ENCODE measurements at places on chromosomes 7 and 10.
A peak's percentile ranks its signal among the peaks of the same experiment; 100 is the strongest.

GRCh38 chr7:152344253-152344652 lies 91.5 kb downstream of the KMT2C start:
- H3K27me3 ChIP-seq = no peaks in the 10 kb centered on the region
- H3K36me3 ChIP-seq = no peaks in the 10 kb centered on the region
- H3K27ac ChIP-seq = no peak overlapping the region
- peaks cover 37% of the 10 kb centered on the region for H3K4me1 ChIP-seq

DNA sequence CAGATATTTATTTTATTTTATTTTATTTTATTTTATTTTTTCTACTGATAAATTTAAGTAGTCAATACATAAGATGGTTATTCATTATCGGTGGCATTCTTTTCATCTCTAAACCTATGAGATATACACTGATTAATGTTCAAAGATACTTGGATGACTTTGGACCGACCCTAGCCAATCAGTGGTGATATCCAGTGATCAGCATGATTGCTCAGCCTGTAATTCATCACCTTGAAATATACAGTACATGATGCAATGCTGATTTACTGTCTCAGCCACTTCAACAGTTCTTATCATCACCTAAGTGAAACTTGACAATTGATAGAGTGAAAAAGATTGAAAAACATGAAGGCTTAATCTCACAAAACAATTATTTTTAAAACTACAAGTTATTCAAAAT lies 1651.0 kb downstream of the REEP3 start:
- H3K4me1 ChIP-seq = no peaks in the 10 kb centered on the region
- H3K4me3 ChIP-seq = no peak overlapping the region
- no peaks in the 10 kb centered on the region for H3K27me3 ChIP-seq

GRCh38 chr7:77687747-77688144 lies 8.5 kb upstream of the RSBN1L start:
- no peaks in the 10 kb centered on the region for H3K36me3 ChIP-seq
- H3K27me3 ChIP-seq = no peaks in the 10 kb centered on the region
- H3K4me1 ChIP-seq = peaks cover 13% of the 10 kb centered on the region

DNA sequence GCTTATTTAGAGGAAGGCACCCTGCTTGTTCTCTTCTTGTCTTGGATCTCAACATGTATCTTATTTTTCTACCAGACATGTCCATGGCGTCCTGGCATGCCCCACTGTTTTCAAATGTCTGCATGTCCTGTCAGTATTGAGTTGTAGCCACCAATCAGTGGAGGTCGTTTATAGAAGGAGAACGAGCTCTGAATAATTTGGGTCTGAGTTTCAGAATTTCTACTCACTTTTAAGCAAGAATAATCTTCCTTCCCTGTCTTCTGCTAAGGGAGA lies 2.9 kb upstream of the HOXA13 start:
- H3K36me3 ChIP-seq = no peaks in the 10 kb centered on the region
- H3K27ac ChIP-seq = no peak overlapping the region
- no peak overlapping the region for H3K4me3 ChIP-seq
- peaks cover 63% of the 10 kb centered on the region for H3K27me3 ChIP-seq
- no peak for DNase-seq
- peaks cover 16% of the 10 kb centered on the region for H3K4me1 ChIP-seq

DNA sequence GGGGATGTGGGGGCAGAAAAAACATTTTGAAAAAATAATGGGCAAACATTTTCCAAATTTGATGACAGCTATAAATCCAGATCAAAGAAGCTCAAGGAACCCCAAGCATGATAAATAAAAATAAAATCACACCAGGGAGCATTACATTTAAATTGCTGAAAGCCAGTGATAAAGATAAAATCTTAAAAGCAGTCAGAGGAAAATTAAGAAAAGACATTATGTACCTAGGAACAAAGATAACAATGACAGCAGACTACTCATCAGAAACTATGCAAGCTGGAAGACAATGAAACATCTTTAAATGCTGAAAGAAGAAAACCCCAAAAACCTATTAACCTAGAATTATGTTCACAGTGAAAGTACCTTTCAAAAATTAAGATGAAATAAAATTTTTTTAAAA lies 23.3 kb downstream of the NEUROG3 start:
- H3K36me3 ChIP-seq = no peaks in the 10 kb centered on the region
- no peak for DNase-seq
- no peaks in the 10 kb centered on the region for H3K4me1 ChIP-seq

DNA sequence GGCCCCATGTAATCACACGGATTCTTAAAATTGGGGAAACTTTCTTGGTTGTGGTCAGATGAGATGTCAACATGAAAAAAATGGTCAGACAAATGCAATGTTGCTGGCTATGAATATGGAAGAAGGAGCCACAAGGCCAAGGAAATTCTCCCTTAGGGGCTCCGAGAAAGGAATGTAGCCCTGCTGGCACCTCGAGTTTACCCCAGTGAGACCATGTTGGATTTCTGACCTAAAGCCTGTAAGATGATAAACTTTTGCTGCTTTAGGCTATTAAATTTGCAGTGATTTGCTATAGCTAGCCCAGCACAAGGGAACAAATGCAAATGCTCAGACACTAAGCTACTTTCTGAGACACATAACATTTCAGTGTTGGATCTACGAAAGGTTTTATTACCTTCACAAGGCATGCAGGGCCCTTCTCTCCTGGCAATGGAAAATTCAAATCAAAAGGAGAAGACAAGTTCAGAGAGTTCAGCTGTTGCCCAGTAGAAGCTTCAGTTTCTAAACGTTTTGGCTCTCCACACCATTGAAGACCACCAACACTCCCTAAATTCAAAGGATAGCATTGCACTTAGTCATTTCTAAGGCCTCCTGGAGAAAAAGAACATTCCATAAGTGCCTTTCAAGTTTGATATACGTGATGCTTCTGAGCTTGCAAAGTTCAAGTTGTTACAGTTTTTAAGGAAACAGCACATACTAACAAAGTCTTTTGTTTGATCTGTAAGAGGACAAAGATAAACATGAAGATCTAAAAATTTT lies 23.4 kb downstream of the MCMBP start:
- H3K27me3 ChIP-seq = no peaks in the 10 kb centered on the region
- no peak overlapping the region for H3K4me3 ChIP-seq
- DNase-seq = no peak
- H3K36me3 ChIP-seq = no peaks in the 10 kb centered on the region
- no peak overlapping the region for H3K27ac ChIP-seq
- H3K4me1 ChIP-seq = peaks cover 6% of the 10 kb centered on the region

DNA sequence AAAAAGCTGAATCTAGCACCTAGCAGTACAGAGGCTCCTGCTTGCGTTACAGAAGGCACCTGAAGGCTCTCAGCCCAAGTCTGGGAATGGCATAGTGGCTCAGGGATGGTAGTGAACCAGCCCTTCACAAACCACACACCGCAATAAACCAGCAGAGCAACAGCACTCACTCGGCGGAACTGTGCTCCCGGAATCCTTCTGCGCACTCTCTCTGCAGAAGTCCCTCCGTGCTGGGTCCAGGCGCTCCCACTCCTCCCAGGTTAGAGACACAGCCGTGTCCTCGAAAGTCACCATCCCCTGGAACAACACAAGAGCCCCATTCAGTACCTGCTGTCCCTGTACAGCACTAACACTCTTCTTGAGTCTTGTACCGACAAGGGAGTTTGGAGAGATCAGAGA lies 1.5 kb downstream of the ZNF394 start:
- peaks cover 43% of the 10 kb centered on the region for H3K36me3 ChIP-seq
- H3K4me3 ChIP-seq = peak overlapping the region; percentile 77
- H3K27ac ChIP-seq = peak overlapping the region; percentile 90
- no peak for DNase-seq
- H3K4me1 ChIP-seq = peaks cover 32% of the 10 kb centered on the region
- H3K27me3 ChIP-seq = no peaks in the 10 kb centered on the region
